ENCODE measurements at places on chromosomes 3 and 15.

- DNase-seq: no peak
These were observed 38.9 kb upstream of the RNU6-1 start for GRCh38 chr15:67878712-67879206.

DNA sequence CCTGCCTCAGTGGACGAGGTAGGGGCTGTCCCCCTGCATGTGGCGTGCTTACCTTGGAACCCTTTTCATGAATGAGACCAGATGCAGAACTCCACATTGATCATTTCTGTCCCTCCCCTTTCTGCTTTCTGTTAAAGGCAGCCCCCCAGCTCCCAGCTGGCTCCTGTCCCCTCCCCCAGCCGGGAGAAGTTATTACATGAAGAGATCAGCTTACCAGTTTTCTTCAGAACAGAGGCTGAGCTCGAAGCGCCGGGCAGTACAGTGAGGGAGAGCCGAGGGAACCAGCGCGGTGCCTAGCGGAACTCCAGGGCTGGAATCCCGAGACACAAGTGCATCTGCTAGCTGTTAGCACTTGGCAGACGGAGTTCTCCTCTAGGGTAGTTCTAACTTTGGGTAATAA lies 263.3 kb upstream of the NR2E3 start:
- no peak for DNase-seq

GRCh38 chr15:80395616-80396015 lies 8.6 kb upstream of the ARNT2 start:
- DNase-seq: no peak

GRCh38 chr15:98650417-98651035 lies 2.2 kb downstream of the IGF1R start:
- no peak for DNase-seq

- DNase-seq: no peak
These were observed at the start of gene CACNA1D for GRCh38 chr3:53493963-53494791. CACNA1D (plus strand) TSS chr3:53494611; CDS start chr3:53495167, 556 bp downstream.

GRCh38 chr3:79414806-79415205 lies 353.0 kb downstream of the ROBO1 start:
- DNase-seq: no peak

Measured in cortex of kidney (tissue), 1 donor.